Adrenal gland (tissue), 19 donors: ENCODE measurements at places on chromosomes 12 and 14. TPM values are rescaled to one million over a fixed set of nuclear protein-coding genes. Genes with fewer than 3 reads are reported as not detected.

Gene CIROP
- not detected for total RNA-seq

Gene ANO2
- not detected for total RNA-seq

- DNase-seq = no peak
Observed at GRCh38 chr14:102708494-102708893, 68.8 kb upstream of the TRAF3 start.

- DNase-seq = no peak
Observed at GRCh38 chr12:16562921-16563320, 43.0 kb downstream of the LMO3 start.

Gene NOS1
- 0.08 TPM for total RNA-seq

GRCh38 chr12:106136263-106136662 lies 2.5 kb downstream of the NUAK1 start:
- peak; percentile 88 for DNase-seq

- DNase-seq = no peak
Observed at GRCh38 chr14:51205486-51205885, 34.6 kb upstream of the TMX1 start.

DNA sequence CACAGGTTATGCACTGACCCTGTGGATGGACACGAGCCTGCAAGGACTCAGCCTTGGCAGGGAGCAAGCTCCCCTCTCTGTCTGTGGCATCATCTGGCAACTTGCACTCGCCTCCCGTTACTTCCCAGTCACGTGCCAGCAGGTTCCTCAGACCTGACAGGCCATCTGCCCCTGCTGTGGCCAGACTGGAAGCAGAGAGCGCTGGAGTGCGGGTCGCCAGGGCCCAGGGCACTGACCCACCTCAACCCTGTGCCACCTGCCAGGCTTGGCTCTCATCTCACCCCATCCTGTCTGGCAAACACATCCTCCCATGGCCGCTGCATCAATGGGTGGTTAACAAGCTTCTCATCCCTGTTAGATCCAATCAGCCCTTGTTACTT lies 28.4 kb downstream of the SLC6A12 start:
- DNase-seq = no peak

GRCh38 chr12:10113075-10113474 lies 14.3 kb upstream of the CLEC1A start:
- DNase-seq = no peak

- DNase-seq = no peak
Observed at GRCh38 chr14:48275301-48275700, 599.9 kb upstream of the MDGA2 start.

- no peak for DNase-seq
Observed at GRCh38 chr14:41303506-41303905, 303.2 kb upstream of the LRFN5 start.

Gene NRL
- 3.4 TPM for total RNA-seq

GRCh38 chr12:79961411-79961810 lies 26.5 kb upstream of the PPP1R12A start:
- DNase-seq = no peak

- DNase-seq = no peak
Observed at GRCh38 chr12:113776536-113776935, 189.6 kb downstream of the RBM19 start.

DNA sequence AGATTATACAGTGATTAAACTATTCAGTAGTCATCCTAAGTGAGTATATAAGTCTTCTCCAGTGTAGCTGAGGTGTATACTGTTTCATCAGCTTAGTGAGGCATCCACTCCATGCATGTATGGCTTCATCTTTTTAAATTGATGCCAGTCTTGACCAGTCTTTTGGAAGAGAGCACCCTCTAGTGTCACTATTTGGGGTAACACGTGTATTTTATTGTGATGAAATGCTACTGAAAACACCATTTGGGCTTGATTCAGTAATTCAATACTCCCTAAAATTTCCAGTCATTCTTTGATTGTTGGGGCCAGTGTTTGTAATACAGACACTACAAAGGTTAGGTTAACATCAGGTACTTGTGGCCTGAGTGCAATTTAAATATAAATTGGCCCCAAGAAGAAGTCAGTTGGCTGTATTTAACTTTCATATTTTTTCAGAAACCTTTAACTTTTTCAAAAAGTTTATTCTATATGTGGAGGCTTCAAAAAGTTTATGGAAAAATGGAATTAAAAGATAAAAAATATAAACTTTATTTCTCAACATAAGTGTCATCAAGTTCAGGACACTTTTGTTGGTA lies 35.3 kb downstream of the MIPOL1 start:
- DNase-seq = no peak

Gene CMTM5
- 0.34 TPM for total RNA-seq

DNA sequence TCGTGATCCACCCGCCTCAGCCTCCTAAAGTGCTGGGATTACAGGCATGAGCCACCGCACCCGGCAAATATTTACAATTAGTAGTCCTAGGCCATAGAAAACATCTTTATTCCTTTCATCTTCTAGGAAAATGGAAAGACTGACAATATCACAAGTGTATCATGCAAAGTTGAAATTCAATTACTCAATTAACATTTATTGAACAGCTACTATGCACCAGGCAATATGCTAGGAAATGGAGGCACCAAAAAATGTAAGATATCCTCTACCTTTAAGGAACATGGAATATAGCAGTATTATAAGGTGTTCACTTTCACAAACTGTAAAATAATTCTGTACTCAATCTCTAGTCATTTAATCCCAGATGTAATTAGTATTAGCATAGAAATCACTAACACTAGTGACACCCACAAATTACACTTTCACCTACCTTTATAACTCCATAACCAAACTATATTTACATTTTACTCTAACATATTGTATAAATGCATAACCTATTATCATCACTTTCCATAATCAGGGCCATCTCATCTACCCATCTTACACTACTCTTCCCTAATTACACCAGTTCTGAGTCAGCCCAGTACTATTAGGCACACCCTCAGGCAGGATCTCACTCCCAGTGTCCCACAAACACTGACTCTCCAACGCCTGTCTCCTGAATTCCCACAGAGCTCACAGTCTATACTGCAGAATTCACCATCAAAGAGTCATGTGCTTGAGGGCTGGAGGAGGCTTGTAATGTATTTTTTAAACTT lies 10.4 kb downstream of the CORO1C start:
- no peak for DNase-seq

DNA sequence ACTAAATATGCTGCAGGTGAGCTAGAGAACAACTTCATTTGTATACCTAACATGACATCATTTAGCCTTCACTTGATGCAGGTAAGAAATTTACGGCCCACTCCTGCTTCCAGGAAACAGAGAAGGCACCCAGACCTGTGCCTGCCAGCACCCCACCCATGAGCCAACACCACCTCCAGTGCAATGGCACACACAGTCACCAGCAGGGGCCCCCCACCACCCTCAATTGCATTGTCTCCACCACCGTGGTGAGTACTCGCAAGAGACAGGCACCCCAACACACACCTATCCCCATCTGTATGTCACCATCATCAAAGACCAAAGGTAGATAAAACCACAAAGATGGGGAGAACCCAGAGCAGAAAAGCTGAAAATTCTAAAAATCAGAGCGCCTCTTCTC lies 107.6 kb downstream of the KLHL28 start:
- no peak for DNase-seq
